Stimulated activated CD8-positive, alpha-beta memory T cell treated with anti-CD3 and anti-CD28 coated beads, Interleukin-4, amount 100 ng/mL, for 1 hour (primary cell): ENCODE measurements at places on chromosomes 13 and 19.

DNA sequence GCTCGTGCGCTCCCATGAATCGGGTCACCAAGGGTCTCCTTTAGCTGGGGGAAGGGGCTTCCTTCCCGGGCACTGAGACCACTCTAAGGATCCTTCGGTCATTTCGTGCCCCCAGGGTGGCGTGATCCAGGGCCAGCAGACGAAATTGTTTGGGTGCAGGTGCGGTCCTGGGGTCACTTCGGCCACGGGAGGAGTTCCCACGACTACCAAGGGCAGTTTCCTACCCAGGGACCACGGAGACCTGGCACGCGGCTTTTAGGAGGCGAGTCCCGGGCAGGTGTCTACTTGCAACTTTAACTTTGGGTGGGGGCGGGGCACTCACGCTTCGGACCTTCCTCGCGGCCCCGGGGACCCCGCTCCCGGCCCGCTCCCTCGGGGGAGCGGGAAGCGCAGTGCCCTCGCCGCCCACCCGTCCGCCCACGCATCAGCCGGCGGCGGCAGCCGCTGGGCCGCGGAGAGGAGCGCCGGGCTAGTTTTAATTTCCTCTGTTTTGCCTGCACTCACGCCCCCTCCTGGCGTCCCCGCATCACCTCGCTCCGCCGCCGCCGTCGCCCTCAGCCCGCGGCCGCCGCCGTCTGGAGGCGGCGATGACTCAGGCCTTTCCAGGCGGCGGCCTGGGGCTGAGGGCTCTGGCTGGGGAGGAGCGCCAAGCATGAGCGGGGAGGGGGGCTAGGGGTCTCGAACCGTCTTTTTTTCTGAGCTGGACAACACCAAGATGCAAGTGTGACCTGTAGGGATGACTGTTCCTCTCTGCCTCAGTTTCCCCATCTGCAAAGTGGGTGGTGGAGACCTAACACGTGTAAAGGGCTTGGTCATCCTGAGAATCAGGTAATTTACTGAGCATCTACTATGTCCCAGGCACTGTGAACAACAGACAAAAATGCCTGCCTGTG, 21.8 kb downstream of the OLFM2 start:
- DNase-seq = peak; percentile 64

- no peak for DNase-seq
Observed at GRCh38 chr13:114231886-114232285, 2.8 kb upstream of the CDC16 start.

DNA sequence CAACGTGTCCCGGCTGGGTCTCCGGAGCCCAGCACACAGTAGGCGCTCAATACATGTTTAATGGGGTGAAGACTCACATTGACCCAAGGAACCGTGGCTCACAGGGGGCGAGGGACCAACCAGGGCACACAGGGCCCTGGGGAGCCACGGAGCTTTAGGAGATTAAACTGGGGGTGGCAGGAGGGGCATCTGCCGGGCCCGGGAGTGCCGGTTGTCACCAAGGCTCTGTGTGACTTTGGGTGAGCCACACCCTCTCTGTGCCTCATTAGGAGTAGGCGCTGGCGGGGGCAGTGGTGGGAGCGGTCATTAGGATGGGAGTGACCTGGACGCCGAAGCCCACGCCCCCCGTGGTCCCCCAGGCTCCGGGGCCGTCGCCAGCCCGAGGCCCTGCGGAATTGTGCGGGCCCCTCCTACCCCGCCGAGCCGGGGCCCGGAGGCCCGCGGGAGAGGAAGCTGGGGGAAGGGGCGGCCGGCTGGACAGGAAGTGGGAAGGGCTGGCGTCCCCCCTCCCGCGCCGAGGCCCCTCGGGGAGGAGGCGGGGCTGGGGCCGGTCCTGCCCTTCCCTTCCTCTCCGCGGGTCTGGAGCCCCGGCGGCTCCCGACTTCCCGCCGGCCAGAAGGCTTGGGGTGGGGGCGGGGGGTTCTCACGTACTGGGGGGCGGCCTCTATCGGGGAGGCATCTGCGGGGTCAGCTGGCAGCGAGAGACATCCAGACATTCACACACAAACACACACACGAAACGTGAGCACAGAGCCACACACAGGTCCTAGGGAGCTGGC, 1.8 kb upstream of the SSBP4 start:
- DNase-seq = no peak

GRCh38 chr13:88450515-88450914, 779.3 kb downstream of the SLITRK5 start:
- DNase-seq = no peak

- no peak for DNase-seq
Observed at GRCh38 chr19:6453951-6454565, 5.5 kb downstream of the SLC25A23 start.

DNA sequence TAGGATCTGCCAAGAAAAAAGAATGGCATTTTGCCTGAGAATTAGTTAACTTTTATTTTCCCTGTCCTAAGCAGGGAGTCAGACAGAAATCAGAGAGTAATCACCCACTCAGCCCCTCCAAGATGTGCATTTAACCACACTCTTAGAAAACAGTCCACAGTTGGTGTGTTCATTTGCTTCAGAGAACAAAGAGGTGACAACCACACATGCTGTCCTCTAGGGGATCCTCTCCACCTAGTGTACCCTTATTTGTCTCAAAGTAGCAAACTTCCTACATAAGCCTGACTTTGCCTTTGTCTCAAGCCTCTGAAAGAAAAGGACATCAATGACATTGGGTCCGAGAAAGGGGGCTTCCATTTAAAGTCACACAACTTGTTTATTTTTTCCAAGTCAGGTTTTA, 107.0 kb upstream of the RFC3 start:
- no peak for DNase-seq

- no peak for DNase-seq
Observed at GRCh38 chr13:32642858-32643257, 56.6 kb downstream of the PDS5B start.

DNA sequence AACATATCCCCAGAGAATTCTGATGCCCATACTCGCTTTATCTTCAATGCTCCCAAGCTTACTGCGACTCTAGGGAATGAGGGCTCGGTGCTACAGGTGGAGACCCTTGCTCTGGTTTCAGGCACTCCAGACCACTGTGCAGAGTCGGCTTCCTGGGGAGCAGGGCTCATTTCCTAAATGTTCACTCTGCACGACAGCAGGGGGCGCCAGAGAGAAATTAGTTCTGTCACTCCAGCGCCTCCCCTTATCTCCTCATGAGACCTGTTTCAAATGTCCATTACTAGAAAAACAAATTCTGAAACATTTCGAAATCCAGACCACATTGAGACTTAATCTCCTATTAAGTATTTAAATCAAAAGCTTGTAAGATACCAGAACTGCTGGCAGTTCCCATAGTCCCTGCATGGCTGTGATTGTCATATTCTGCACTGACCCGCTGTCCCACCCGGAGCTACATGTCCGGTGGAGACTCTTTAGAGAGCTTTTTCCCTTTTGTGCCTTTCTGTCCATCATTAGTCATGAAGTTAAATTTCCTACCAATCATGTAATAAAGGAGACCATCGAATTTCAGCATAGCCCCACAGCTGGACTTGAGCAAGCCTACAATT, 22.4 kb downstream of the EPSTI1 start:
- DNase-seq = peak; percentile 77

- no peak for DNase-seq
Observed at GRCh38 chr19:48746738-48747575, at the start of gene IZUMO1. Gene IZUMO1, minus strand, starts transcription at chr19:48746909. Its CDS starts 1,050 bp downstream, at chr19:48745859.
